Ascending aorta (tissue), 2 donors: ENCODE measurements at places on chromosomes 1 and 21.

GRCh38 chr21:29237110-29238052, 61.3 kb upstream of the BACH1 start:
- H3K27me3 ChIP-seq = no peaks in the 10 kb centered on the region
- H3K4me3 ChIP-seq = no peak overlapping the region
- peak; percentile 67 for DNase-seq
- H3K36me3 ChIP-seq = no peaks in the 10 kb centered on the region
- peaks cover 21% of the 10 kb centered on the region for H3K4me1 ChIP-seq

GRCh38 chr1:211330282-211330936, 3.8 kb downstream of the TRAF5 start:
- no peaks in the 10 kb centered on the region for H3K36me3 ChIP-seq
- no peaks in the 10 kb centered on the region for H3K27me3 ChIP-seq
- no peak for DNase-seq
- peaks cover 51% of the 10 kb centered on the region for H3K4me1 ChIP-seq
- no peak overlapping the region for H3K4me3 ChIP-seq

DNA sequence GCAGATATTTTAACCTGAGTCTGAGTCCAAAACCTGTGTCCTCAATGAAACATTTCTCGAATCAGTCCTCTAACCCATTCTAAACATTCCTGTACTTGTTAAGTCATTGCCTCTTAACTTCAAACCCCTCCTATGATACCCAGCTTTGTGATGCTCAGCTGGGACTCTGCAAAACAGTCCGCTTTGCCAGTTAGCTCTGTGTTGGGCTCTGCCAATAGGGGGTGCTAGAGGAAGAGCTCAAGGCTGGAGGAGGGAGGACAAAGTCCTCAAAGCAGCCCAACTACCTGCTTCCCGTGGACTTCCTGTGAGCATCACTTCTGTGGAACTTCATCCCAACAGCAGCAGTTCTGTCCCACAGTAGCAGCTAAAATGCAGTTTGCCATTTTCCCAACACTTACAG, 38.1 kb upstream of the SYT14 start:
- no peaks in the 10 kb centered on the region for H3K36me3 ChIP-seq
- no peaks in the 10 kb centered on the region for H3K4me1 ChIP-seq
- H3K4me3 ChIP-seq = no peak overlapping the region
- H3K27me3 ChIP-seq = no peaks in the 10 kb centered on the region

DNA sequence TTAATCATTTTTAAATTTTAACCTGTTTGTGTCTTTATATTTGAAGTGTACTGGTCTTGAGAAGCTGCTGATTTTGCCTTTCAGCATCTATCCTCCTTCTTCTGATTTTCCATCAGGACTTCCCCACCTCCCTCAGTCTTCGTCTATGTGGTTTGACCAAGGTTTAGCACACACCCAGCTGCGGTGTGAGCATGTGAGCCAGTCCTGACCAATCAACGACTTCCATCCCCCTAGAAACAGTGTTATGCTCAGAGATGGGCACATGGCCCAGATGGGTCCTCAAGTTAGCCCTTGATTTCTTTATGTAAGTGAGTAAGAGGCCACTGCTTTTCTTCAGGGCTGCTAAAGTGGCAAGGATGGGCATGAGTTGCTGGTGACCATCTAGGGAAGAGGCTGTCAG, 190.8 kb downstream of the MATN1 start:
- no peaks in the 10 kb centered on the region for H3K4me1 ChIP-seq
- H3K36me3 ChIP-seq = no peaks in the 10 kb centered on the region
- no peak overlapping the region for H3K27ac ChIP-seq
- no peak for DNase-seq

- H3K27me3 ChIP-seq = no peaks in the 10 kb centered on the region
- no peaks in the 10 kb centered on the region for H3K4me1 ChIP-seq
- no peak for DNase-seq
- no peaks in the 10 kb centered on the region for H3K36me3 ChIP-seq
- no peak overlapping the region for H3K4me3 ChIP-seq
- H3K27ac ChIP-seq = no peak overlapping the region
Observed at GRCh38 chr1:87478231-87478630, 149.6 kb downstream of the LMO4 start.

GRCh38 chr1:216032284-216032683, 391.0 kb downstream of the USH2A start:
- H3K27me3 ChIP-seq = no peaks in the 10 kb centered on the region
- no peak overlapping the region for H3K27ac ChIP-seq
- H3K4me3 ChIP-seq = no peak overlapping the region
- no peaks in the 10 kb centered on the region for H3K36me3 ChIP-seq

GRCh38 chr1:222767152-222767571, 30.2 kb downstream of the FAM177B start:
- H3K27ac ChIP-seq = no peak overlapping the region
- no peaks in the 10 kb centered on the region for H3K36me3 ChIP-seq
- no peak overlapping the region for H3K4me3 ChIP-seq
- no peaks in the 10 kb centered on the region for H3K27me3 ChIP-seq
- DNase-seq = no peak

DNA sequence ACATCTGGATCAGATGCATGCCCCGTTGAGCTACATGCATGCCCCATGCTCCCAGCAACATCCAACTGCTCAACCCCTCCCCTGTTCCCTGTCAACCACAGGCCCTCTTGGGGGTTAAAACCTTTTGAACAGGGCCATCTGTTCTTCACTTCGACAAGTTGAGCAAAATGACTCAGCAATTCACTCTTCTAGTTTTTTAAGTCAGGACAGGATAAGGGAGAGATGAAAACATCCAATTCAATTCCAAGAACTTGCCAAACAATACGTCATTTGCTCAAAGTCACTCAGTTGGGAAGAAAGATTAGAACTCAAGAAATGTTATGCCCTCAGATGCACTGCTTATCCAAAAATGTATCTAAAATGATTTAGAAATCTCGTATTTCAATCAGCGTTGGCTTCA, 46.1 kb upstream of the MTF2 start:
- DNase-seq = no peak
- no peaks in the 10 kb centered on the region for H3K27me3 ChIP-seq
- H3K4me1 ChIP-seq = no peaks in the 10 kb centered on the region
- no peak overlapping the region for H3K4me3 ChIP-seq
- no peak overlapping the region for H3K27ac ChIP-seq

DNA sequence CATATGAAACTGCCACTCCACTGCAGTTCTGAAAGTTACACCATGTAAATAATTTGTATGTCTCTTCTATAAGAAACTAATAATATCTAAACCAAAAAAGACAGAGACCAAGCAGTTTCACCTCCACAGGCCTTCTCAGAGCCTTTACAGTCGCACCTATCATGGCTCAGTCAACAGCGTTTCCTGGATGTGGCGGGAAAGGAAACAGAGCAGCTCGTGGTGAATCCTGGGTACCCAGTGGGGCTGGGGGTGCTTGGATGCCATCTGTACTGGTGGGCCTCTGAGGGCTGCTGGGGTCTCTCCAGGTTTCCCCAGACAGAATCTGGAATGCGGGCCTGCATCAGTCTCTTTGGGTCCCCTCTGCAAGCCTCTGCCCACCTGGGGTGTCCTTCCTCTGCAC, 100.2 kb upstream of the CASZ1 start:
- no peaks in the 10 kb centered on the region for H3K36me3 ChIP-seq
- no peak for DNase-seq
- no peaks in the 10 kb centered on the region for H3K27me3 ChIP-seq
- no peaks in the 10 kb centered on the region for H3K4me1 ChIP-seq
- H3K27ac ChIP-seq = no peak overlapping the region
- no peak overlapping the region for H3K4me3 ChIP-seq

DNA sequence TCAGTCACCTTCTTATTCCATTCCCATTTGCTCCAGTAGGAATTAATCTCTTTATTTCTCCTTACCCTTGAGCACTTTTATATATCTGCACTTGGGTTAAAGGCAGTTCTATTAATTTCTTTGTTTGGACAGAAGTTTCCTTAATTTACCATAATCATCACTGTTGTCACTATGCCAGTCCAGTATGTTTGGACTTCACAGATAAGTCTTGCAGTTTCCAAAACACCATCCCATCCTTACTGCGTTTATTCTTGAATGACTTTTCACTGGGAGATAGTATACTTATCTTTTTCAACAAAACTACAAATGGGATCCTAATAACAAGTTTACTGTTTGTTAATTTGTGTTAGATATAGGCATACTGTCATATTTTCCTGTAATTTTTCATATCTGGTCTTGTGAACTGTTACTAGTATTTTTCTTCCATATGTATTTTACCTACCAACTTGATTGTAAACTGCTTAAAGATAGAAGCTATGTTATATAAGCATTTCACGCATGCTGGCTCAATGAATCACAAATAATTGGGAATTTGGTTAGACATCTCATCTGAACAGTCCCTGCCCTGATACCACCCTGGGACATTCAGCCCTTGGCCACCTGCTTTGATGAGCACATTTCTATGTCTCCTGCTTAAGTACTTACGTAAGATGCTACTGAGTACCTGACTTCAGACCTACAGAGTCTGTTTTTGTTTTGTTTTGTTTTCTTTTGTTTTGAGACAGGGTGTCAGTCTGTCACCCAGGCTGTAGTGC, 78.2 kb downstream of the OLFML2B start:
- no peaks in the 10 kb centered on the region for H3K27me3 ChIP-seq
- no peaks in the 10 kb centered on the region for H3K4me1 ChIP-seq
- no peak for DNase-seq
- H3K36me3 ChIP-seq = no peaks in the 10 kb centered on the region
- H3K27ac ChIP-seq = no peak overlapping the region

GRCh38 chr1:27658951-27659496, 13.0 kb downstream of the IFI6 start:
- no peaks in the 10 kb centered on the region for H3K36me3 ChIP-seq
- H3K4me3 ChIP-seq = peak overlapping the region; percentile 69
- peaks cover 25% of the 10 kb centered on the region for H3K4me1 ChIP-seq
- H3K27me3 ChIP-seq = no peaks in the 10 kb centered on the region
- H3K27ac ChIP-seq = peak overlapping the region; percentile 96

DNA sequence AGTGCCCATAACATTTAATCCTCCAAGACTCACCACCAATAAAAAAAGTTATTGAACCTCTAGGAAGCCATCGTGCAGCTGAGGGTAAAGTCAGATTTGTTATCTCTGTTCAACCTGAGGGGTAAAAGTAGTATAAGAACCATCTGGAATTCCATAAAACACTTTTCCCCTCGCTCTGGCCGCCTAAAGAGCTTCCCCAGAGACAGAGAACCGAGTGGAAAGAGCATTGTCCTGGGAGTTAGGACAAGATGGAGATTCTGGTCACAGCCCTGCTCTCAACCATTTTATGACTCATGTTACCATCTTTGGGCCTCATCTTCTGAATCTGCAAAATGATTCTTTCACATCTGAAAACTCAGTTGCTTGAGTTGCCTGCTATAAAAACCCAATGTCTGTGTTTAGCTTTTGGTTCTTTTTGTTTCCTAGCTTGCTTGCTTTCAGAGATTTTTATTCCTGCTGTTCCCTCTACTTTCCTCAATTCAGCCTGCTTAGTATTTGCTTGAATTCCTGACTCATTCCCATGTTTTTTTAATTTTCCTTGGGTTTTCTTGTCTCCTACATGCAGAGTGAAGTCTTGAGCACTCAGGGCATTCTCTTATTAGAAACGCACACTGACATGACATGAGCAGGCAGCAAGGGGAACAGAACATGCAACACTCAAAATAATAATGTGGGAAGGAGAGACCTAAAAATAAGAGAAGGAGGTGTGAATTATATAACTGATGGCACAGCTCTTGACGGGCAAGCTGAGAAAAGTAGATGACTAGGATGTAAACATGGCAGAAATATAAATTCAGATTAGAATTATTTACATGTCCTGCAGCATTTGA, 1.7 kb downstream of the EPHX4 start:
- no peak for DNase-seq
- no peaks in the 10 kb centered on the region for H3K27me3 ChIP-seq
- H3K4me3 ChIP-seq = no peak overlapping the region

- no peaks in the 10 kb centered on the region for H3K27me3 ChIP-seq
- no peak for DNase-seq
- no peaks in the 10 kb centered on the region for H3K36me3 ChIP-seq
- no peak overlapping the region for H3K4me3 ChIP-seq
Observed at GRCh38 chr1:170397061-170397460, 134.9 kb upstream of the GORAB start.

GRCh38 chr1:36555041-36555440, 72.3 kb upstream of the CSF3R start:
- no peak for DNase-seq
- no peaks in the 10 kb centered on the region for H3K4me1 ChIP-seq
- no peak overlapping the region for H3K4me3 ChIP-seq
- no peaks in the 10 kb centered on the region for H3K36me3 ChIP-seq

DNA sequence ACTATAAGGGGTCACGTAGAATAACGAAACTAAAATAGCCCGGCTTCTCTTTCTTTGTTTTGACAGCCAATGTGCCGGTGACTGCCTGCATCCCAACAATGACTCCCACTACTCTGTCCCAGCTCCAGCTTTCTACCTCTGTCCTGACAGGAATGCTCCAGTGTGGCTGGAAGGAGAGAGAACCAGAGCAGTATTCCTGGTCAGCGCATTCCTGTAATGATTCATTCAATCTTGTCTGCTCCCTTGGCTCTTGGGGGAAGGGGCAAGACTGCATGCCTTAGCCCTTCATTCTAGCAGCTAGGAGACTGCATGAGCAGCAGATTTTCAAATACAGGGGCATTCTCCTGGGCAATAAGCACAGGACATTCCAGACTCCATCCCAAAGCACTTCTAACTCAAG, 132.1 kb upstream of the PRMT6 start:
- no peaks in the 10 kb centered on the region for H3K4me1 ChIP-seq
- H3K27me3 ChIP-seq = no peaks in the 10 kb centered on the region
- H3K27ac ChIP-seq = no peak overlapping the region
- H3K4me3 ChIP-seq = no peak overlapping the region
- H3K36me3 ChIP-seq = no peaks in the 10 kb centered on the region
- DNase-seq = no peak

DNA sequence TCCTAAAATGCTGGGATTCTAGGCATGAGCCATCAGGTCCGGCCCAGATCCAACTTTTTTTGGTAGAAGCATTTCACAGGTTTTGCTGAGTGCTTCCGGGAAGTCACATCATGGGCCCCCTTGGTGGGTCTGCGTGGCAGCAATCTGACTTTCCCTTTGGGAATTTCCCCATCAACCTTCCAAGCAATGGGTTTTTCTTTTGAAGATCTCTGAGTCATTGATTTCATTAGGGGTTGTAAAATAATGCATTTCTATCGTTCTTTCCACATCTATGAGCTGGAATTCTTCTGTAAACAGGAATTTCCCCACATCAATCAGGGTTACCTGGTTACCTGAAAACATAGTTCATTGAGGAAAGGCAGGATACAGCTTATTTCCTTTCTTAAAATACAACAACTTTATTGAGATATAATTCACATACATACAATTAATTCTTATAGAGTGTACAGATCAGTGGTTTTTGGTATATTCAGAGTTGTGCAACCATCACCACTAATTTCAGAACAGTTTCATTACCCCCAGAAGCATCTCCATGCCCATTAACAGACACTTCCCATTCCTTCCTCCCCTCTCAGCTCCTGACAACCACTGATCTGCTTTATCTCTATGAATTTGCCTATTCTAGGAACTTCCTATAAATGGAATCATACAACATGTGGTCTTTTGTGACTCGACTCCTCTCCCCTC, 9.9 kb upstream of the ZBTB17 start:
- no peak overlapping the region for H3K27ac ChIP-seq
- H3K4me3 ChIP-seq = no peak overlapping the region
- no peaks in the 10 kb centered on the region for H3K36me3 ChIP-seq
- no peaks in the 10 kb centered on the region for H3K4me1 ChIP-seq
- no peak for DNase-seq
- no peaks in the 10 kb centered on the region for H3K27me3 ChIP-seq
